Effector memory CD8-positive, alpha-beta T cell (primary cell): ENCODE measurements at places on chromosomes 1 and 21.

- no peak for DNase-seq
Observed at GRCh38 chr1:211885747-211886522, 55.4 kb upstream of the LPGAT1 start.

- DNase-seq = no peak
Observed at GRCh38 chr1:63693944-63694571, 79.8 kb upstream of the ROR1 start.

- no peak for DNase-seq
Observed at GRCh38 chr1:49465486-49466185, 558.1 kb downstream of the AGBL4 start.

- no peak for DNase-seq
Observed at GRCh38 chr1:116710420-116711262, 43.1 kb upstream of the IGSF3 start.

- no peak for DNase-seq
Observed at GRCh38 chr21:37982496-37983318, 66.5 kb upstream of the KCNJ6 start.

DNA sequence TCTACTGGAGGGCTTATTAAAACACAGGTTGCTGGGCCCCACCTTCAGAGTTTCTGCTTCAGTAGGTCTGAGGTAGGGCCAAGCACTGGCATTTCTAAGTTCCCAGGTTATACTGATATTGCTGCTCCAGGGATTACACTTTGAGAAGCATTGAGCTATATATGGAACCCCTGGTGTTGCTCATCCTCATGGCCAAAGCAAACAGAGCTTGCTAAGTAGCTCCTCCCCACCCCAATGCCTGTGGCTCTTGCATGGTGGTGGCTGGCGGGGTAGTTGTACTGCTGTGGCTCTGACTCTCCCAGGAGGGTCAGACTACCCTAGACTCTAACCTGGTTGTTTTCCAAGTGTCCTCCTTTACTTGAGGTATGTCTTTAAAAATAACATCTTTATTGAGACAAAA, 143.6 kb downstream of the SPATA46 start:
- DNase-seq = no peak

DNA sequence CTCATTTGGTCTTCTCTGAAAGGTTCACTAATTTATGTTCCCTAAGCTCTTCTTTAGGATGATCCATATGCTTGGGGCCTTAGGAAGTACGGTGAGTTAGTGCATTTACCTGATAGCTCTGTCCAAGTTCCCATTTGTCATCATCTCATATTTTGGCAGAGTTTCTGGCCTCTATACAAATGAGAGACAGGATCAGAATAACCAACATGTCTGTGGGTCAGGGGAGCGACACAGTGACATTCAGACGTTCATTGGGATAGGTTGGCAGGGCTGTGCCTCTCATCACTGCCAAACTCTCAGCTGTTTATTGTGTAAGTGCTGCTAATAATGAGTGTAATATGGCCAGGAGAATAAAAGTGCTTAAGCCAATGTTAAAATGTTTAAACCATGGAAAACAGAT, 561.1 kb upstream of the ZRANB2 start:
- no peak for DNase-seq

DNA sequence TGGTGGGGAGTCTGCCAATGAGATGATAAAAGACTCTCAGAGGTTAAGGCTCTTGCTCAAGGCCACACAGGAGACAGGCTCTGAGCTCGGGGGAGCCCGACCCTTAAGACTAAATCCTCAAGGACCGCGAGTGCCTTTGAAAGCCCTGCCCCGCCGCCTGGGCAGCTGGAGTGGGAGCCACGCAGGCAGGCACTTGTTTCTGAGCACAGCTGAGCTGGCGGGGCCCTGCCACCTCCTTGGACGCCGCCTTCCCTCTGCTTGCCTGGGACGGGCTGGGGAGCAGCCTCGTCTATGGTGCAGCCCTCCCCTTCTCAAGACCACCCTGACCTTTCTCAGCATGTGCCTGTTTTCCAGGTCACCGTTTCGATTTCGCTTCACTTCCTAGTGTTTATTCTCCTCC, 169.3 kb downstream of the CAMTA1 start:
- no peak for DNase-seq
